Gastrocnemius medialis (tissue), 4 donors: ENCODE measurements at places on chromosomes 1 and 21. TPM values are rescaled to one million over a fixed set of nuclear protein-coding genes. Genes with fewer than 3 reads are reported as not detected.

DNA sequence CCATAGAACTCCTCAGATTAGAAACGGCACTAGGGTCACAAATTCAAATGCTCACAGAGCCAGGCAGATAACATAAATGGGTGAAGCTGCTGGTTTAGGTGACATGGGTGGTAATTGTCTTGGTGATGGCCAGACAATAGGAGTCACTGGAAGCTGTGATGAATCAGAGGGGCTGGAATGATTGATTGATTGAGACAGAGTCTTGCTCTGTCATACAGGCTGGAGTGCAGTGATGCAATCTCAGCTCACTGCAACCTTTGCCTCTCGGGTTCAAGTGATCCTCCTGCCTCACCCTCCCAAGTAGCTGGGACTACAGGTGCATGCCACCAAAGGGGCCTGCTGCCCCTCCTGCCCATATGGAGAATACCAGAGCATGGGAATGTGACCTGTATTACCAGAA, 63.0 kb downstream of the HIVEP3 start:
- no peak for DNase-seq

- DNase-seq, result no peak
Observed at GRCh38 chr1:92851729-92852128, 19.9 kb downstream of the RPL5 start.

GRCh38 chr1:109790735-109791494, 27.2 kb upstream of the EPS8L3 start:
- DNase-seq, result no peak

DNA sequence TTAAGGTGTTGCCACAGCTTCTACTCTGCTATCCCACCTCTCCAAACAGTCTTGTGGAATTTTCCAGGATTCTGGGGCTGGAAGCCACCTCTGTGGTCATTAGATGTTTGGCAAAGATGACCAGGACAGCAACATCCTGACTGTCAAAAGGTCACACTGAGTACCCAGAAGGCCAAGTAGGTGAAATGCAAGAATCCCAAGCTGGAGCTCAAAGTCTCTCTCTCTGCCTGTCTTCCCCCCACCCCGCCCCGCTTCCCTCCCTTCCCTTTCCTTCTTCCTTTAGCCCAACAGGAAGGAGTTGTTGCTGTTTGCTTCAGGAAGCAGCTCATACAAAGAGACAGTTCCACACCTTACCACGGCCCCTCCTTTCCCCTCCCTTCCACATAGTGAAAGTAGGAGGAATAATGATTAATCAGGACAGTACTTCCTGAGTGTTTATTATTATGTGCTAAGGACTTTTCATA, 75.6 kb upstream of the SLC2A1 start:
- DNase-seq, result no peak

- peak; percentile 86 for DNase-seq
Observed at GRCh38 chr1:201882665-201883132, 6.0 kb upstream of the SHISA4 start.

DNA sequence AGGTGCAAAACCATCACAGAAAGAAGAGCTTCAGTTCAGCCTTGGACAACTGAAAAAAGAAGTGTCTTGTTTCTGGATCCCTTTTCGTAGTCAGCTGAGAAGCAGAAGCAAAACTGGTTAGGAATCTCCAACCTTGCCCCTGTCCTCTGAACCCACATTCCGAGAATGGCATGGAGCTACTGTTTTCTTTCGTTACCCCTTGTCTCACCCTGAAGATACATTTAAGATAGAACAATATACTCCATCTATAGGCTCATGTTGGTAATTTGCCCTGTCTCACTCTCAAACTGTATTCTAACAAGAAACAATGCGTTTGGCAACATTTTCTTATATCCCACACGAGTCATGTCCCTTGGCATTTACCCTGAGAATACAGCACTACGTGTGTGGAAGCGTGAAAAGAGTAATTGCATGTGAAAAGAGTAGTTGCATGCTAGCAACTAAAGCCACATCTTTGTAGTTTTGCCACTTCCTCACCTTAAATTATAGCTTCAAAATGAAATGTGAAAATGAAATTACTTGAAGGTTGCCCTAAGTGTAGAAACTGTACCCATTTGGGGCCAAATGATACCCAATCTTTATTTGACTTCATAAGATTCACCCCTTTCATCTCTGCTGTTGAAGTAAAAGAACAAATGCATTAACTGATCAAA, 5.3 kb downstream of the SLAMF7 start:
- no peak for DNase-seq

GRCh38 chr1:98221923-98222322, 301.1 kb upstream of the DPYD start:
- DNase-seq, result no peak

Gene C1orf185
- not detected for total RNA-seq

Gene RIMS3
- 0.33 TPM for total RNA-seq

Gene OR2T2
- total RNA-seq, result not detected

DNA sequence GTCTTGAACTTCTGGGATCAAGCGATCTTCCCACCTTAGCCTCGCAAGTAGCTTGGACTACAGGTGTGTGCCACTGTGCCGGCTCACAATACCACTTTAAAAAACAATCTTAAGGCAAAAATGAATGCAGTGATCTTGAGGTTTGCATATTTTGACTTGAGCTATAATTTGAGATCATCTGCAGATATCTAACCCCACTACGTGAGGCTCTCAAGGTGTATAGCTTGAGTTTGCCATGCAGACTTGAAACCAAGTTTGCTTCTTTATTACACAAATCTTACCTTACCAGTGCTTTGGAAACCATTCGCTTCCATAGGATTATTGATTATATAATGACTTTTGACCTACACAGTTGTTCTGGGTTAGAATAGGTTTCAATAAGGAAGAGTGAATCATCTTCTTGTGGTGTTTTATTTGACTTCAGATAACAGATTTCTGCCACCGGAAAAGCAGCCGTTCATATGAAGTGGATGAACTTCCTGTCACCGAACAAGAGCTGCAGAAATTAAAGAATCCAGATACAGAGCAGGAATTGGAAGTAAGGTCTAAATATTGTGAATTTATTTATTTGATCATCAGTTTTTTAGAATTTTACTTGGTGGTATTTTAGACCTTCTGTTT, 155.1 kb downstream of the VPS13D start:
- DNase-seq, result no peak

GRCh38 chr1:184693011-184693410, 61.6 kb downstream of the EDEM3 start:
- no peak for DNase-seq

DNA sequence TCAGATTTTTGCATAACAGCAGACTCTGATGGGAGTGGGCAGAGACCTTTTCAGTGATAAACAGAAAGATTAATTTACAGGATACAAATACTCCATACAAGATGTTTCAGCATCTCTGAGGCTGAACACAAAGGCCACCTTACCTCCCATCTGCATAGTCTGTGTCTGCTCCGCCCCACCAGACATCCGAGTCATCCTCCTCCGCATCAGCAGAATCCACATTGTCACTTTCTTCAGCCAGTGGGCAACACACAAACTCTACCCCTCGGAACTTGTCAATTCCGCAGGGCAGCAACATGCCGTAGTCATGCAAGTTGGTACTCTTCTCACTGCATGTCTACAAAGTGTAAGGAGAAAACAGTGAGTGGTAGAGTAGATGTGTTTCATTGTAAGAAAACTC, 119.7 kb downstream of the APP start:
- no peak for DNase-seq

GRCh38 chr1:234262754-234263105, 110.5 kb upstream of the COA6 start:
- DNase-seq, result no peak

Gene HOOK1
- total RNA-seq, result not detected

DNA sequence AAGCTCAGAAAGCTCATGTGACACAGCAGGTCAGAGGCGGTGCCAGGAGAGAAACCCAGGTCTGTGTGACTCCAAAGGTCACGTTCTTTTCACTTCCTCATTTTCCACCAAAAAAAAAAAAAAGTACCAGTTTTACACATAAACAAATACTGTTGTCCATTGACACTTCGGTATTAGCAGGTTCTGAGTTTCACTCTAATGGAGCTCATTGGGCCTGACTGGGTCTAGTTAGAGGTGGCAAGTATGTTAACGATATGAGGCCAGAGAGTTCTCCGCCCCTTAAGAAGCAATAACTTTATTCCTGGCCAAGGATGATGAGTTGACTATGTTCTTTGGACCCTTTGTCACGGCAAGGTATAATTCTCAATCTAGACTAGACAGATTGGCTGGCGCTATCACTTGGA, 30.0 kb upstream of the SDE2 start:
- DNase-seq, result no peak

GRCh38 chr21:44993321-44994046, 53.7 kb downstream of the SLX9 start:
- DNase-seq, result no peak

DNA sequence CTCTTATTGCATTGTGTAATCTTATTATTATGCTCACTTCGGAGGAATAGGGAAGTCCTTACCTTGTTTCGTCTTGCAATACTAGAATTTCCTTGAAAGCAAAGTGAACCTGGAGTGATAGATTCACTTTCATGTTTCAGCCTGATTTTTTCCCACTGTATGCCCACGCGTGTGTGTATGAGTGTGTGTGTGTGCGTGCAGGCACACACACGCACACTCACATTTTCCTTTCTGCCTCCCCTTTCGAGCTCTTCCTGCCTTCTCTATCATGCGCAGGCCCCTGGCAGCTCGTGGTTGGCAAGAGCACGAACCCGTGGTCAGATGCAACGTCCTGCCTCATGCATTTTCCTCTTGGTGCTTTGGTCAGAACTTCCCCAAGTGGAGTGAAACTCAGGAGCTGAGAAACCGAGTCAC, at the start of gene GCSAML:
Gene GCSAML (plus strand): TSS at position 366 of the 414 bp plus-strand sequence. CDS start 58 bp downstream, outside the sequence.
- DNase-seq, result no peak

Gene OR14I1
- total RNA-seq, result not detected

DNA sequence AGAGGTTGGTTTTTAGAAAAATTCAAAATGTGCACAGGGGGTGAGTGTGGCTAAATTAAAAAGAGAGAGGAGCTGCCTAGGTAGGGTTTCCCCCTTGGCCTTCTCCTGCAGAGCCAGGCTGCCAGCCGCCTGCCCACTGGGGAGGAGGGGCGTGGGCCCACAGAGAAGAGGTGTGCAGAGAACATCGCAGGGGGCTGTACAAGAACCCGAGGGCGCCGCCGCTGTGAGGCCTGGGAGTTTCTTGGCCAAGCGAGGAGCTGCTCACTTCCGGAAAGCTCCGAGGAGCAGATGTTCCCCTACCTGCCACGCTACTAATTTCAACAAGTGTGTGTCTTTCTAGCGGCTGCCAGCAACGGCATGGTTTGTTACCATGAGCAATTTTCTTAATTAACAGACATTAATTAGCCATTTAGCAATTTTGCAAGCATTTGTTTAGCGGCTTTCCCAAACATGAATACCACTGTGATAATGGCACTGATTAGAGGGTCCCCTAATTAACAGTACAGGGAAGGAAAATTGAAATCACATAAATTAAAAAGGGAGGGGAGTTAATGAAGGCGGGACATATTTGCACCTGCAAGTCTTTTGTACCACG, 59.7 kb downstream of the MRPL37 start:
- DNase-seq, result no peak

Gene CYP2J2
- total RNA-seq, result 8.7 TPM

GRCh38 chr1:226880372-226881287, 10.2 kb downstream of the PSEN2 start:
- DNase-seq, result no peak

DNA sequence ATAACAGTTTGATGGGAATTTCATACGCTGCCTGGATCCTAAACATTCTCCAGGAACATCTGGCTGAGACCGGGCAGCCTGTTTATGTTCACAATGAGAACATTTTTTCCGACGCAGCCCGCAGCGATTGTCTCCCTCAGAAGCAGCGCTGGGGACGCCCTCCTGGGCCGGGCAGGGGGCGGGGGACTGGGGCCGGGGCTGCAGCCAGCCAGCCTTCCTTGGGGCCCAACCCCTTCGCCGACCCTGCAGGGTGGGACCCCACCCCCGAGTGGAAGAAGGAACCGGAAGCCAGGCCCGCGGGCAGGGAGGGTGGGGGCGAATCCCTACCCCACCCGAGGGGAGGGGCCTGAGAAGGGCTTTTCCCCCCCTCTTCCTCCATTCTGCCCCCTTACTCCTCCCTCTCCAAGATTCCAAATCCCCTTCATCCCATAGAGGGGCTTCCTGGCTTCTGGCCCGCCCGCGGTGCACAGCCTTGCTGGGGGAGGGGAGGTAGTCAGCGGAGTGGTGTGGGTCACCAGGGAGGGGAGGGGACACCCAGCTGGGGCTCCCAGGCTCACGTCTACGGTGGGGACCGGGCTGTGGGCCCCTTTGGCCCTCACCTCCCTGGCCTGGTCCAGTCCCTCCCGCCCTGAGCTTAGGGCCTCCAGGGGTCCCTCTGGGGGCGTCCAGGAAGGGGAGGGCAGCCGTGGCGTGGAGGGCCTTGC, 60.6 kb downstream of the WNT9A start:
- DNase-seq, result peak; percentile 21

- DNase-seq, result no peak
Observed at GRCh38 chr1:197303463-197303862, 35.4 kb downstream of the CRB1 start.

DNA sequence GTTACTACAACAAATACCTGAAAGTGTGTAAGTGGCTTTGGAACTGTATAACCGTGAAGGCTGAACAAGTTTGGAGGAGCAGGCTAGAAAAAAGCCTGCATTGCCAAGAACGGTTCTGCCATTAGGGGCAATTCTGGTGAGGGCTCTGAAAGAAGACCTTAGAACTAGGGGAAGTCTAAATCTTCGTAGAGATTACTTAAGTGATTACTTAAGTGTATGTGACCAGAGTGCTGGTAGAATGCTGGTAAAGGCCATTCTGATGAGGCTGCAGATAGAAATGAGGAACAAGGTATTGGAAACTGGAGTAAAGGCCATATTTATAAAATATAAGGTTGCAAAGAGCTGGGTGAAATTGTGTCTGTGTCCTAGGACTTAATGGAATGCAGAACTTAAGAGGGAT, 158.0 kb downstream of the CLIC6 start:
- no peak for DNase-seq

DNA sequence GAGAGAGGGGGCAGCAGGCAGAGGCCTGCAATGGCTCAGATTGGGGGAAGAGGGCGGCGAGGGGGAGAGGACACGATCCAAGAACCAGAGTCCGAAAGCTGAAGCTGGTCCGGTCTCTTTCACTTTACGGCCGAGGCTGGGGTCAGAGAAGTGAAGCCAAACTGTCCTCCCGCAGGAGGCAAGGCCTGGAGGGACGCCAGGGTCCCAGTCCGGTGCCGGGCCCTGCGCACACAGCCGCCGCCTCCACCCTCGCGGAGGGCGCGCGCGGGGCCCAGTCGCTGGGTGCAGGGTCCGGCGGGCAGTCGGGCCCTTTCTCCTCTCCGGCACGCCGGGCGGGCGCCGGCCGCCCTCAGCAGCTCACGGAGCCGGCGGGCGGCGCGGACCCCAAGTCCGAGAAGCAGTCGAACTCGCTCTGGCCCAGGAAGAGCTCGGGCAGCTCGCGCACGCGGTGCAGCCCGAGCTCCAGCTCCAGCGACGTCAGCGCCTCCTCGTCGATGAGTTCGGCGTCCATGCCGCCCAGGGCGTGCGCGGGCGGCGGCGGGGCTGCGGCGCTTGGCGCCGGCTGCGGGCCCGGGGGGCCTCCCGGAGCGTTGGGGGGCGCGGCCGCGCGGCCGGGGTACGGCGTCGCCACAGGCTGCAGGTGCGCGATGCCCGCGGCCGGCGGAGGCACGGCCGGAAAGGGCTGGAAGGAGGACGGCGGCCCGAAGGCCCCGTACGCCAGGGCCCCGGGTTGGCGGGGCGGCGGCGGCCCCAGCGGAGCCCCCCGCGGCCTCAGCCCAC, 749 bp downstream of the CITED4 start:
- DNase-seq, result no peak

Gene ADSS2
- total RNA-seq, result 11.0 TPM
